Activated CD8-positive, alpha-beta memory T cell treated with anti-CD3 and anti-CD28 coated beads for 1 hour (primary cell): ENCODE measurements at places on chromosomes 7 and 10.

DNA sequence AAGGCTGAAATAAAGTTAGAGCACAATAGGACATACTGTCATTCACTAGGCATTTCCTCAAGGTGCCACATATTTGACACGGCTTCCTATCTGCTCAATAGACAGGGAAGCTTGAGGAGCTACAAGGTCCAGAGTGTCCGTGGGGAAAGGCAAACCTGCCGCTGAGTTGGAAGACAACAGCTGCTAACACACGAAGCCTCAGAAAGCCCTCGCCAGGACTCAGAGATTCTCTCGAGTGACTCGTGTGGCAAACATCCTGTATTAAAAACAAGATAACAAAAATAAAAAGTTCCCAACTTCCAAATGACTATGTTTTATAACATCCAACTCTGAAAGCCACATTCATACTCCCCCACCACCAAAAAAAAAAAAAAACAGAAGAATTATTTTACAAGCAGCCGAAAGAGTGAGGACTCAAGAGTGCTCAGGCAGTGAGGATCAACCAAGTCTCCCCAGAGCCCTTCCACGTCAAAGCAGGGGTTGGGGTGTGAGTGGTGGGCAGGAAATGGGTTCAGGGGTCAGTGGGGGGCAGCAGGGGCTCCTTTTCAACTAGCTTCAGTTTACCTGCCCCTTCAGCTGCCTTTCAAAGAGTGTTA, 67.6 kb downstream of the STK17A start:
- DNase-seq: no peak

- DNase-seq: no peak
Measured at GRCh38 chr10:70518695-70519094, 40.1 kb downstream of the PALD1 start.

DNA sequence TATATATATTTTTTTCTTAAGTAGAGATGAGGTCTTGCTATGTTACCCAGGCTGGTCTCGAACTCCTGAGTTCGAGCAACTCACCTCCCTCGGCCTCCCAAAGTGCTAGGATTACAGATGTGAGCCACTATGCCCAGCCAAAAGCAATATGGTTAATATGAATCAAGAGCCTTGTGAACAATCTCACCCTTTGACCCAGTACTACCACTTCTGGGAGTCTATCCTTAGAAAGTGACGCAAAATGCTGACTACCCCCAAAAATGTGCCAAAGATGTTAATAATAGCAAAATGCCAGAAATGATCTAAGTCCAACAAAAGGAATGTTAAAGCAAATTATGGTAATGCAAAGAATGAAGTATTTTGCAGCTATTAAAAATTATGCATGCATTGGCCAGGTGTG, 44.3 kb downstream of the HOXA1 start:
- no peak for DNase-seq

GRCh38 chr7:155722118-155722517, 77.7 kb downstream of the RBM33 start:
- no peak for DNase-seq

GRCh38 chr7:29090836-29091601, 55.3 kb downstream of the CPVL start:
- DNase-seq: no peak

DNA sequence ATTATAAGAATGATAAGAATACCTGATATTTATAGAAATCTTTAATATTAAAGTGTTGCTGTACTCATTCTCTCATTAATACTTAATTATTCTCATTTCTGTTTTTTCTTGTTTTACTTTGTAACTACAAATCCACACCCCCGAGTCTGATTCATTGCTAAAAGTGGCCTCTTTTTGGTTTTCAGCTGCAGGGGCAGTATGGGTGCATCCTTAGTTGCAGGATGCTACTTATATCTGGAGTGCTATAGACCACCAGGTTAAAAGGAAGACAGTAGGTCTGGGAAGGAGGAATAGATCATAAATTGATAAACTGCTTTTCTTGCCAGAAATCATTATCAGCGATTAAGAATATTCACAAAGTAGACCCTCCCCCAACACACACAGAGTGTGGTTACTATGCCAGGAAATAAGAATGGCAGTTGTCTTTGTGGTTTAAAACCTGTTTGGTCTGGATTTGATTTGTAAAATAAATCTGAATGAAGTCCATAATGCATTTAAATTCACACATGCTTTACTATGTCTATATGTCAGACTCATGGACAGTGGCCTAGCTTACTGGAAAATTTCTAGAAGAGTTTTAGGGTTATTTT, 96.5 kb downstream of the NRF1 start:
- no peak for DNase-seq

- no peak for DNase-seq
Measured at GRCh38 chr7:82152858-82153257, 290.7 kb downstream of the CACNA2D1 start.

DNA sequence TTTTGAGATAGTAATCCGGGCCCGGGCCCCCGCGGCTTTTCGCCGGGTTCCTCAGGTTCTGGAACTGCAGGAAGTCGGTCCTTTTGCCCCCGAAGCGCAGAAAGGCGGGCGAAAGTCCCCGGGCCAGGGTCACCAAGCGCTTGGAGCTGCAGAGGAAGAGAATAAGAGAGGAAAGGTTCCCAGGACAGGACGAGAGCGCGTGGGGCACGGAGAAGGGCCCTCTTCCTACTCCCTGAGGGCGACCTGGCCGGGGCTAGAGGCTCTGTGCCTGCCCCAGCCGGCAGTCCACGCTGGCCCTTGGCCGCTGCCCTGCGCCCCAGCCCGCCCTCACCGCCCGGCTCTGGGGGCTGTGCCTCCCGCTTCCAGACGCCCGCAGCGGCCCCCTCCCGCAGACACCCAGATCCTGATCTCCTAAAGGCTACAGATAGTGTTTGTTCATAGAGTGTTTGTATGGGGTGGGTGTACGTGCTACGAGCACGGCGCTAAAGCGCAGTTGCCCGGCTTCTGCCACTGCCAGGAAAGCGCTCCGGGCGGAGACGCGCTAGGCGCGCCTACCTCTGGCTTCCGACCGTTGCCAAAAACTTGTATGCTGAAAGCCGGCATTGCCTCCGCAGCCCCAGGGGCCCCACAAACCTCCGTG, 3.2 kb downstream of the HPSE2 start:
- DNase-seq: no peak

DNA sequence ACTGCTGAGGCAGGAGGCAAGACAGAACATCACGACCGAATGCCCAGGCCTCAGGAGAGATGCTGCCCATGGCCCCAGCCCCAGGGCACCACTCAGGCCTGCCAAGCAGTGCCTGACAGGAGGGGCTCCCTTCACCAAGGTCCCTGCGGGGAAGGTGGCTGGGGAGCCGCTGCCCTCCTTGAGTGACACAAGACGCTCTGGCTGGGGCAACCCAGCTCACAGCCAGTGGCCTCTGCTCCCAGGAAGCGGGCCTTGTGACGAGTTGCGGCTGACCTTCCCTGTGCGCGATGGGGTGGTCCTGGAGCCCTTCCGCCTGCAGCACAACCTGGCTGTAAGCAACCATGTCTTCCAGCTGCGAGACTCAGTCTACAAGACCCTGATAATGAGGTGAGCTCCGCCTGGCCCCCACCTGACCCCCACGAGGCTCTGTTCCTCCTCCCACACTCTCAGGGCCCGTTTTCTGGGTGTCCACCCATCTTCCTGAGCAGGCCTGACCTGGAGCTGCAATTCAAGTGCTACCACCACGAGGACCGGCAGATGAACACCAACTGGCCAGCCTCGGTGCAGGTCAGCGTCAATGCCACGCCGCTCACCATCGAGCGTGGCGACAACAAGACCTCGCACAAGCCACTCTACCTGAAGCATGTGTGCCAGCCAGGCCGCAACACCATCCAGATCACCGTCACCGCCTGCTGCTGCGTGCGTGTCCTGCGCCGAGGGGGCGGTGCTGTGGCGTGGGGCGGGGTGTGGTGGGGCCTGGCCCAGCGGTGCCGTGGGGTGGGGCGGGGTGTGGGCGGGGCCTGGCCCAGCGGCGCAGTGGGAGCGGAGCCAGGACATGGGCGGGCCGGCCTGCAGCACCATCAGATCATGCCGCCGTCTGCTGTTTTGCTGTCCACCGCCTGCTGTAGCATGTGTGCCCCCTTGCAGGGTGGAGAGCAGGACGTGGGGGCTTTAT, 12.8 kb downstream of the ZMIZ2 start:
- DNase-seq: no peak

DNA sequence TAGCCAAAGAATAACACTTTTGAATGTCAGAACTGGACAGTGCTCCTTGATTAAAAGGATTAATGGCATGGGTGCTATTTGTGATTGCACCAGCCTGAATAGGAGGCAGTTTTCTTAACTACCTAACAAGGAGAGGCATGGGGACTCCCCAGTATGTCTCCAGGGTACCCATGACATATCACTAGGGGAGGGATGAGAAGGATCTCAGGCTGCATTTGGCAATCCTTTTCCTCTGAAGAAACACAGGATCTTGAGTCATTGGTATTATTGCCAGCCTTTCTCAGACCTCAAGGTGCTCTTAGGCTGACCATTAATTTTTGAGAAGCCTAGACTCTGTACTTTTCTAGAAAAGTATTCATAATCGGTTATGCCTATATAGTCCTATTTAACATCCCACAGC, 77.5 kb upstream of the NPVF start:
- no peak for DNase-seq

DNA sequence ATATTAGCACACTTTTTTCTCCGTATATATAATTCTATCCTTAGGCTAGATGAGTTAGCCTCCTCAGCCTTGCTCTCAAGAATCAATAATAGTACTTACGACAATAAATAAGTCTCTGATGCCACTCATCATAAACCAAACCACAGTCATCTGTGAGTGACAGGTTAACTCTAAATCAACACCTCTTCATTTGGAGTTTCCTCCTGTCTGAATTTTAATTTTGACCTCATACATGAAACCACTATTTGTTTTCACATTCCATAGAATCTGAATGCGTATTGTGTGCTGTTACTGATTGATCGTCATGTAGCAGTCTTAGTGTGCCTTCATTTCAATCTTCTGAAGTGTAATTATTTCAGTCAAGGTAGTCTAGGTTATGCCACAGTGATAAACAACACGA, 85.8 kb downstream of the HGF start:
- DNase-seq: no peak

GRCh38 chr10:19958787-19959186, 142.6 kb downstream of the PLXDC2 start:
- DNase-seq: no peak

- DNase-seq: no peak
Measured at GRCh38 chr7:153382641-153383101, 623.1 kb downstream of the ACTR3B start.

DNA sequence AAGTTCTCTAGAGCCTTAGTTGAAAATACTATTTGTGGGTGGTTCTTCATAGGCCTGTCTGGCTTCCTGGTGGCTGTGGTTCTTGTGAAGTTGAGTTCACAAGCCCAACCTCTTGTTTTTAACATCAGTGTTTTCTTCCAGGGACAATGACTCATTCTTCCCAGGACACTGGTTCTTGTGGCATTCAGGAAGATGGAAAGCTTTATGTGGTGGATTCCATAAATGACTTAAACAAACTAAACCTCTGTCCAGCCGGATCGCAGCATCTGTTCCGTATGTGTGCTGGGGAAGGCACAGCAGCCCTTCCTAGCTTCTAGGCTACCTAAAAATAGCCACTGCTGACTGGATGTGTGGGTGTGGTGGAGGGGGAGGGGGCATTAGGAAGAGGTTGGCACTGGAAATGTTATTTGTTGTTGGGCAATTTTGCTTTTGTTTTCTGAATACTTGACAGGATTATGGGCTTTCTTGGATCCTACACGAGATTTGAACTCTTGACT, 3.9 kb downstream of the LSMEM1 start:
- no peak for DNase-seq

- DNase-seq: no peak
Measured at GRCh38 chr10:88076027-88076880, 212.8 kb downstream of the PTEN start.

GRCh38 chr10:102555781-102556328, 52.1 kb downstream of the SUFU start:
- no peak for DNase-seq

- DNase-seq: no peak
Measured at GRCh38 chr10:34106356-34106885, 708.7 kb downstream of the PARD3 start.

DNA sequence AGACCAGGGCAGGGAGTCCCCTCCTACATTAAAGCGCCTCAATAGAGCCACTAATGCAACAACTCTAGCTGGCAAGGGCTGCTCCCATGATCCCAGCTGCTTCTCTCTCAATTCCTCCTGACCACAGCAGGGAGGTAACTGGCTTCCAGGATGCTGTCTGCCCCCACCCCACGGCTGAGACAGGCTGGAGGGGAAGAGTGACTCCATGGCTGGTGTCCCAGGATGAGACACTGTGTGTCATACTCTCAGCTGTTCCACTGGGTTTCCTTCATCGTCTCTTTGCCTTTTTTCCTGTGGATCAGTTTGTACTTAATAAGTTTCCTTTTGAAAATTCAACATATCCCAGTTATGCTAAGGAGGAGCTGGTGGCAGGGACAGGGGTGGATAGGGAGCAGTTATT, 27.7 kb upstream of the MYH16 start:
- no peak for DNase-seq

GRCh38 chr7:44465490-44465889, 25.0 kb downstream of the NUDCD3 start:
- no peak for DNase-seq

DNA sequence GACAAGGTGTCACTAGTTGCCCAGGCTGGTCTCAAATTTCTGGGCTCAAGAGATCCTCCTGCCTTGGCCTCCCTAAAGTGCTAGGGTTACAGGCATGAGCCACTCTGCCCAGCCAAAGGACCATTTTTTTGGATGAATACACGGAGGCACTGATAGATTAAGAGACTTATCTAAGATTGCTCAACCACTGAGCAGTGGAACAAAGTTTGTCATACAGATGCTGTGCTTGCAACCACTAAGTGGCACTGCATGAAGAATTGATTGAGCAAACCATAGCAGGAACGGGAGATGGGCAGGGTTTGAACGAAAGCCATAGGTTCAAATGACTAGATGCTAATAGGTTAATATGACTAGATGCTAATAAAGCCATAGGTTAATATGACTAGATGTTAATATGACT, 61.1 kb downstream of the EBLN1 start:
- DNase-seq: no peak

GRCh38 chr10:23558361-23558799, 119.5 kb downstream of the OTUD1 start:
- DNase-seq: no peak

- no peak for DNase-seq
Measured at GRCh38 chr7:93981480-93981874, 22.7 kb downstream of the BET1 start.

DNA sequence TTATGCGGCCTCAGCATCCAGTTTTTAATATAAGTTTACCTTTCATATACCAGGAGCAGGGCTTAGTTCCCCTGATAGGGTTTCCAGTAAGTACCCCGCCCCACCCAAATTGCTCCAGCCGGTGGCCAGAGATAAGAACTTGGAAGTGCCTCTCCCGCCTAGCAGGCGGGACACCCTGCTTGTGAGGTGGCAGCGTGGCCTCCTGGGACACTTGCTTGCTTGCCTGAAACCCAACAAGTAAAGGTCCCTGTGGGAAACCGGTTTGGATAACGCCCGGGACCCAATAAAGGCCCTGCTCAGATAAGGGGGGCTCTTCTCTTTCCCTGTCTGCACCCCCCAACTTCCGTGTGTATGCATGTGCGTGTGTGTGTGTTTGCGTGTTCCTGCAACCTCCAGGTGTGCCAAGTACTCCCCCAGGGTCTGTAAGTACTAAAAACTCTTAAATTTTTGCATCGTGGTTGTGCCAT, 154.3 kb downstream of the ARHGAP21 start:
- no peak for DNase-seq
